Stimulated activated CD4-positive, alpha-beta T cell treated with anti-CD3 and anti-CD28 coated beads, Interleukin-4, amount 100 ng/mL, for 4 hours (primary cell): ENCODE measurements at places on chromosomes 5 and 9.

- no peak for DNase-seq
Observed at GRCh38 chr5:52822437-52822836, 34.7 kb downstream of the ITGA1 start.

- DNase-seq: no peak
Observed at GRCh38 chr9:120561709-120562108, 18.3 kb downstream of the CDK5RAP2 start.

DNA sequence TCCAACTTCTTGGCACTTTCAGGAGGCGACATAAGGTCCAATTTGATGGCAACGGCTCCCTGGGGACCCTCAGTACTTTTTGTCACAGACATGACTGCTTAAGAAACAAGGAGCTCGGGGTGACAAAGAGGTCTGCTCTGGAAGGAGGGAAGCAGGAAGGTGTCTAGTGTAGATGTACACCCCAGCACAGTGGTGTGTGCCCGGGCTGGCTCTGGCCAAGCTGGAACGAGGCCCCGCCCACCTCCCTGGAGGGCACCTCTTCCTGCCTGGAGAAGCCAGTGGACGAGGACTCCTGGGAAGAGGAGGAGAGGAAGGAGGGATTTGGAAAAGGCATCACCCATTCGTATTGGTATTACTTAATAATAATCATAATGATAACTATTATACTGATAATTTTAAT is at the start of gene SLC36A2:
SLC36A2 (minus strand) TSS at position 191 of the 400 bp plus-strand sequence; CDS start at position 92, 99 bp downstream.
- no peak for DNase-seq

GRCh38 chr9:85927076-85927475 is 13.9 kb upstream of the NAA35 start:
- no peak for DNase-seq

GRCh38 chr9:102507044-102507687 is 488.0 kb upstream of the CYLC2 start:
- DNase-seq: no peak

DNA sequence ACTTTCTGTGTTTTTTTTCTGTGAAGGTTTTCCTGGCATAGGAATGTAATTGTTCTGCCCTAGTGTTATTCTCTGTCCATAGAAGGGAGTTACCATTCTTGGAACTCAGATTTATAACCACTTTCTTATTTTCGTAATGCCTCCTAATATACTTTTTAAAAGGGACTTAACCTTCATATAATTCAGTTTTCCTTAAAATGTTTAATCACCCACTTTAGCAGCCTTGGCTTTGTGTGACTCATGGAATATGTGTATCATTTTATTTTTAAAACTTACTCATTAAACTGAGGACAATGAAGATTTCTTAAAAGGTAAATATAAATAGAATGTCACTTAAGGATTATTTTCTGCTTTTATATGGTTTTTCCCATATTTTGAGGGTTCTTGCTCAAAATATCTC is 50.0 kb downstream of the RAI14 start:
- DNase-seq: no peak

GRCh38 chr5:154773326-154773725 is 18.1 kb downstream of the LARP1 start:
- no peak for DNase-seq

- DNase-seq: no peak
Observed at GRCh38 chr5:1728846-1729245, 70.8 kb downstream of the MRPL36 start.

DNA sequence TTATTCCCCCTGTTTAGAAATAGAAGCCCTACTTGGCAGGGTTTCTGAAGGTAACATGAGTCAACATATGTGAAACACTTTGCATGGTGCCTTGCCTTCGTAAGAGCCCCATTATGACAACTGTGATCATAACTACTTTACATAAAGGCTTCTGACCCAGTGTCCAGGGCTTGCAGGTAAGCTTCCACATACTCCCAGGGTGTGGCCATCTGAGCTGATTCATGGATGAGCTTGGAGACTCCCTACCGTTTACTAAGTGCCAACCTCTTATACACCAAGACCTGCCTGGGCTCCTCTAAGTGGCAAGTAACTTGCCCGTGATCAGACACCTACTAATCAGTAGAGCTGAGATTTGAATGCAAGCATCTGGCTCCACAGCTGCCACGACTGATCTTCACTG is 62.8 kb upstream of the C5orf58 start:
- DNase-seq: no peak

- DNase-seq: no peak
Observed at GRCh38 chr5:5403741-5404140, 18.7 kb upstream of the ICE1 start.

GRCh38 chr5:73950441-73950873 is 324.5 kb downstream of the ARHGEF28 start:
- DNase-seq: no peak

GRCh38 chr5:152739916-152740315 is 334.8 kb upstream of the NMUR2 start:
- no peak for DNase-seq

DNA sequence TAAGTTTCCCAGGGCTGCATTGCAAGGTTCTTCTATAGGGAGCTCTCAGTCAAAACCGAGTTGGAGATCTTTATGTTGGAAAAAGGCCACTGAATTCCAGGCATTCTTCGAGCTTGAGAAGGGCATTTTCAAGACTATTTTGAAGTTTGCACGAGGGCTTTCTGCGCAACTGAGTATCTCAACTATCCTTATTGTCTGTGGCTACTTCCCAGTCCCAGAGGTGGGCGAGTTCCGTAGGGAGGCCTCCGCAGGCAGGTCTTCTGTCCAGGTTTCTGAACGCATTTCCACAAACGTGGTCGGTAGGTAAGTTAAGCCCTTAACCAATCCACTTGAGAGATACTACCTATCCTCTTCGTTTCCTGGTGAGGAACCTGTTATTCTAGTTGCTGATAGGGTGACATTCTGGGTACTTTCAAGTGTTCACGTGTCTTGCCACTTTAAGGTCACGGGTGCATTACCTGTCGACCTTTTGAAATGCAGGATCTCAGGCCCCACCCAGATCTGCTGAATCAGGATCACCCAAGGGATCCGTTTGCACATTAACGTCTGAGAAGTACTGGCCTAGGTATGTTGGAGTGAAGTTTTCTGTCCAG is 51.4 kb upstream of the TJP2 start:
- DNase-seq: no peak

- DNase-seq: no peak
Observed at GRCh38 chr5:82917584-82917983, 159.6 kb downstream of the TMEM167A start.

DNA sequence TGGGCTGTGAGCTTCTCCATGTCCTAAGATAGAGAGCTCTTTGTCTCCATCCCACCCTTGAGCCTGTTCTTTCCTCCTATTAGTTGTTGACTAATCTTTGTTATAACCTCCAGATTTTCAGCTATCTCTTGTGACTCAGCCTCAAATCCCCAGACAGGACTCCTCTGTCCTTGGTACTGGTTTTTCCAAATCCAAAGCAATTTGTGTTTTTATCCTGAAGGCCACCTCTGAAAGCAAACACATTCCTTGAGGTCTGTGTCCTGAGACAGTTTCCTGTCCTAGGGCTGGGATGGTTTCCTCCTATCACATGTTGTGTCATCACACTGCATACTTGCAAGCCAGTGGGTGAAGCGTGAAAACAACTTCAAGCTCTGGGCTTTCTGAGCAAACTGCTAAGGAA is 8.5 kb downstream of the TNC start:
- no peak for DNase-seq

DNA sequence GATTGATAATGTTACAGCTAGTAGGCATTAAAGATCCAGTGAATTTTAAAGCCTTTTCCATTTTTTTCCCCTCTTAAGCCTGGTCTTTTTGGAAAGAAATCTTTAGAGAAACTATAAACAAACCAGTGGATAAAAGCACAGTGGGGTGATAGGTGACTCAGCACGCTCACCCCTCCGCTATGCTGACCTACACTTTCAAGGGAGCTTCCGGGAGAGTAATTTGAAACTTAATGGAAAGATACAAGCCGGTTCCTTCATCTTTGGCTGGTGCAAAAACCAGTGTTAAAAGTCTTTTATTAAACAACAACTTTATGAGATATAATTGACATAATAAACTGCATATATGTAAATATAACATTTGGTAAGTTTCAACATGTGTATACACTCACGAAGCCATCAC is 27.0 kb upstream of the ALDOB start:
- DNase-seq: no peak

GRCh38 chr5:7856855-7857254 is 5.9 kb upstream of the CFAP90 start:
- no peak for DNase-seq

DNA sequence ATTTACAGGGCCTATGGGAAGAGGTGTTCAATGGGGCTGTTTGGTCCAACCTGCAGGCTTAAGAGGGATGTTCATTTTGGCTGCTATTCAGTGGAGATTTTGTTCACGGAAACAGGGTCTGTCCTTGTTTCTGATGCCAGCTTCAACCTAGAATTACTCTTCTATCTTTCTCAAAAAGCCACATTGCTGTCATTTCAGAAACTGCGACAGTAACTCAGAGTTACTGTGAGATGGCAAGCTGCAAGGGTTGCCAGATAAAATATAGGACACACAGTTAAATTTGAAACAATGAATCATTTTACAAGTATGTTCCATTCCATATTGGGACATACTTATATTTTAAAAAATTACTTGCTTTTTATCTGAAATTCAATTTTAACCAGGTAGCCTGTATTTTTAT is 128.0 kb downstream of the NPR3 start:
- no peak for DNase-seq

DNA sequence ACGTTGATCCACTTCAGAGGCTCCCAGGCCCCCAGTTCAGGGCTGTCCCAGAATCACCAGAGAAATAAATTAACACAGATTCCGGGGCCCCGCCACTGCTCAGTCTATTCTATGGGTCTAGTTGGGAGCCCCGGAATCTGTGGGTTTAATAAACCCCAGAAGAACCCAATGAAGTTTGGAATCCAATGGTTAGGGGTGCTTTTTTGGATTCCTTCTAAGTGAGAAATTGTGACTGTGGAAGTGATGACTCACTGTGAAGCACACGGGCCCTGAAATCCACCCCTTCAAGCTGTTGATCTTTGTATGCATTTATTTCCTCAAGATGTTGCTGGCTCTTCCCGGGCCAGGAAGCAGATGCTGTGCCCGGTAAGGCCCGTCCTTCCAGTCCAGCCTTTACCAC is 57.3 kb upstream of the SLC28A3 start:
- no peak for DNase-seq

DNA sequence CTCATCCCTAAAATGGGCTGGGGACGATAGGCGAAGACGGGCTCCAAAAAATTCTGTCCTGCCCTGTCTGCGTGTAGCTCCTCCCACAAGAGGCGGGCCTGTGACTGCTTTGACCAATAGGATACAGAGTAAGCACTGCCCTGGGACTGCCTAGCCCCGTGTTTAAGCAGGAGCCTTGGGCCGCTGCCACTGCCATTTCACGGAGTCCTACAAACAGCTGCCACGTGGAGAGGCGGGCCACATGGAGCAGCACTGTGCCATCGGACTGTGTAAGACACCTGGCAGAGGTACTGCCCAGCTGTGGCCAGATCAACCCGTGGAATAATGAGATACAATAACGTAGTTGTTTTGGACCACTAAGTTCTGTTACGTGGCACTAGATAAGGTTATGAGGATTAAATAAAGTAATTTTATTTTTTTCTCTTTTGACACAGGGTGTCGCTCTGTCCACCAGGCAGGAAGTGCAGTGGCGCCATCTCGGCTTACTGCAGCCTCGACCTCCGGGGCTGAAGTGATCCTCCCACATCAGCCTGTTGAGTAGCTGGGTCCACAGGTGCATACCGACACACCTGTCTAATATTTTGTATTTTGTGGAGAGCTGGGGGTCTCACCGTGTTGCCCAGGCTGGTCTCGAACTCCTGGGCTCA is 87.2 kb downstream of the LMNB1 start:
- no peak for DNase-seq

GRCh38 chr5:14428302-14429081 is 153.1 kb upstream of the OTULINL start:
- DNase-seq: no peak

DNA sequence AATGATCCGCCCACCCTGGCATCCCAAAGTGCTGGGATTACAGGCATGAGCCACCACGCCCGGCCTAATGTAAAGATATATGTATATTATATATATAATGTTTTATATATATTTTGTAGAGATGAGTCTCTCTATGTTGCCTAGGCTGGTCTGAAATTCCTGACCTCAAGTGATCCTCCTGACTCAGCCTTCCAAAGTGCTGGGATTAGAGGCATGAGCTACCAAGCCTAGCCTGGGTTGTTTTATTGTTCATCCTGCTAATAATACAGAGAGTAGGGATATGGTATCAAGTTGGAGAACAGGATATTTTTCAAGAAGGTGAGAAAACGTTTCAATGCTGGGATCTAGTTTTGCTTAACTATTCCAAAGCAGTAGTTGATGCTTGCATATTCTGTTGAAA is 2.9 kb downstream of the SEC24A start:
- DNase-seq: no peak

DNA sequence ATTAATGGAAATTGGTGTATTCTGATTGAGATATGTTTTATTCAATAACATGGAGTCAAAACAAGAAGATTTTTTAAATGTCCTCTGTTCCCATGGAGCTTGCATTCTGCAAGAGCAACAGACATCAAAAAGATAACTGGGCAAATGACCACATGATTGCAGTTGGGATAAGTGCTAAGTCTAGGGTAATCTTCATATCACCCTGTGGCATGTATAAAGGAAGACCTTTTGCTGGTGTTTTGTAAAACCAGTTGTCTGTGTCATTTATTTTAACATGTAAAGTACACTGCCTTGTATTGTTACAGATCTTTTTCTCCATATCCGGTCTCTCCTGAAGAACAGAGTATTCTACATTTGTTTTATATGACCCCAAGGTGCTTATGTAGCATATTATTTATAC is 44.0 kb downstream of the PTCD2 start:
- DNase-seq: no peak

DNA sequence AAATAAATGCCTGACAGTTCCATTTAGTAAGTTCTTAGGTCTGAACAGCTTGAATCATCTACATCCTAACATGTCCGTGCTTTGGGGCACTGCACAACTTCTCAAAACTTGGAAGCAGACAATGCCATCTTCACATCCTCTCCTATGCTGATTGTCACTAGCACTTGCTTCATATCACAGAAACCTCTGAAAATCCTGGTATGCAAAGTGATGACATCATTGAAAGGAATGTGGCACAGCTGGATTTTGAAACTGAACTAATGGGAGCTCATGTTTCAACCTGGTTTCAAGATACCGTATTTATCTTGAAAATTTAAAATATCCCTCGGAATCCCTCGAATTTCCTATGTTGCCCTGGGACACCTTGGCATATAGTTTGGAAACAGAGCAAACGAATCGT is 490.2 kb upstream of the DAP start:
- no peak for DNase-seq

DNA sequence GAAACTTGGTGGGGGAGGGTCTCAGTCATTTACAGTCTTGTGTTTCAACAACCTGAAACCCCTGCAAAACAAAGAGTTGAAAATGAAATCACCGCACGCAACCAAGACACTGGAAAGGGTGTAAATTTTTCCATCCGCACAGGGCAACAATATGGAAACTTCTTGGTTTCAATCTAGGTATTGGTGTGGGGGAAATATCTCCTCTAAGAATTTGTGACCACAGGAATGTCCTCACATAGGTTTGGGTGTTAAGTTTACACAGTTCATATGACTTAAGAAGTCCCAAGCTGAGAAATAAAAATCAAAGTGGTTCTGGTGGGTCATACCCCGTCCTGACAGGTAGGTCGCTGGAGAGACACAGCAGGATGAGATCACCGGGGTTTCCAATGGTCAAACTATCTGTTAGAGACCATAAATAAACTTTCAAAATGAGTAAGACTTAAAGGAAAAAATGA is 51.9 kb upstream of the PIP5K1B start:
- no peak for DNase-seq

GRCh38 chr5:27010646-27011045 is 27.7 kb downstream of the CDH9 start:
- DNase-seq: no peak

- no peak for DNase-seq
Observed at GRCh38 chr5:88878976-88879375, 4.0 kb downstream of the MEF2C start.
